ENCODE measurements at places on chromosomes 1 and 21. TPM values are rescaled to one million over a fixed set of nuclear protein-coding genes. Genes with fewer than 3 reads are reported as not detected.
A peak's percentile ranks its signal among the peaks of the same experiment; 100 is the strongest.

The MYBPHL gene
- not detected for polyA plus RNA-seq

The ERICH3 gene
- not detected for polyA plus RNA-seq

DNA sequence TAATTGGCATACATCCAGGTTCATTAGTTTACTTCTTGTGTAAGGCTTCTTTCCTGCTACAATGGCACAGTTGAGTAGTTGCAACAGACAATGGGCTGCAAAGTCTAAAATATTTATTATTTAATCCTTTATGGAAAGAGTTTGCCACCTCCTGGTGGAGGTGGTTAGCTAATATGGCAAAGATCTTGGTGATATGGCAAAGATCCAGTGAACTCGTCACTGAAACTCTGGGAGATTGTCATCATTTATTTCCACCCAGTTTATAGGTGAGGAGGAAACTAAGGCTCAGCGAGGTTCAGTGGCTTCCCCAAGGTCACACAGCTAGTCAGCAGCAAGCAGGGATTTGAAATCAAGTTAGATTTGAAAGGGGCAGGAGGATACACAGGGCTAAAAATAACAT is 16.1 kb upstream of the IFFO2 start:
- peak; percentile 67 for DNase-seq

DNA sequence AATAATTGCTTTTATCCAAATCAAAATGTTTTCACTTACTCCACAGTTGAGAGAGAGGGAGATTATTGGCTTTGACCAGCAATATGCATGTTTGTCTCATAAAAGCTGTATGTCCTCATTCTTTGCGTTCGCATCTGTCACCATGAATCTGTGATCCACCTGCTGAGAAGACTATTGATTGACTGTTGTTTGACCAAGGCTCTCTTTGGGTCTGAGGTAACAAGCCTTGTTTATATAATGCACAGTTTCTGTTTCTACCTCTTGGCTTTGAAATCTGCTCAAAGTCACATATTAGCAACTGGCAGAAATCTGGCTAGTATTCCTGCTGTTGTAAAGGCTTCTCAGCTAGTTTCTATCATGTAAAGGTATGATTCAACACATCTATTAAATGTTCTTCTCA is 157.0 kb downstream of the LYPLAL1 start:
- DNase-seq, result no peak

The LCE2C gene
- polyA plus RNA-seq, result 0.12 TPM

GRCh38 chr1:1436630-1437032 is 1.1 kb downstream of the VWA1 start:
- no peak for DNase-seq

GRCh38 chr21:44640761-44641160 is 3.6 kb downstream of the KRTAP10-10 start:
- DNase-seq, result no peak

DNA sequence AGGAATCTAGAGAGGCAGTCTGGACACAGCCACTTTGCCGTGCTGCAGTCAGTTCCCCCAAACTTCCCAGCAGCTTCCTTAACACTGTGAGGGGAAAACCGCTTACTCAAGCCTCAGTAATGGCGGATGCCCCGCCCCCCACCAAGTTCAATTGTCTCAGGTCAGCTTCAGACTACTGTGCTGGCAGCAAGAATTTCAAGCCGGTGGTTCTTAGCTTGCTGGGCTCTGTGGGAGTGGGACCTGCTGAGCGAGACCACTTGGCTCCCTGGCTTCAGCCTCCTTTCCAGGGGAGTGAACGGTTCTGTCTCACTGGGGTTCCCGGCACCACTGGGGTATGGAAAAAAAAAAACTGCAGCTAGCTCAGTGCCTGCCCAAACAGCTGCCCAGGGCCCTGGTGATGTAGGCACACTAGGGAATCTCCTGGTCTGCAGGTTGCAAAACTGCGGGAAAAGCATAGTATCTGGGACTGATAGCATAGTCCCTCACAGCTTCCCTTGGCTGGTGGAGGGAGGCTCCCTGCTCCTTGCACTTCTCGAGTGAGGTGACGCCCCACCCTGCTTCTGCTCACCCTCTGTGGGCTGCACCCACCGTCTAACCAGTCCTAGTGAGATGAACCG is 23.7 kb upstream of the HFM1 start:
- DNase-seq, result no peak

The KCNQ4 gene
- 0.02 TPM for polyA plus RNA-seq

- no peak for DNase-seq
Observed at GRCh38 chr1:162913345-162913744, 52.4 kb upstream of the CCDC190 start.

DNA sequence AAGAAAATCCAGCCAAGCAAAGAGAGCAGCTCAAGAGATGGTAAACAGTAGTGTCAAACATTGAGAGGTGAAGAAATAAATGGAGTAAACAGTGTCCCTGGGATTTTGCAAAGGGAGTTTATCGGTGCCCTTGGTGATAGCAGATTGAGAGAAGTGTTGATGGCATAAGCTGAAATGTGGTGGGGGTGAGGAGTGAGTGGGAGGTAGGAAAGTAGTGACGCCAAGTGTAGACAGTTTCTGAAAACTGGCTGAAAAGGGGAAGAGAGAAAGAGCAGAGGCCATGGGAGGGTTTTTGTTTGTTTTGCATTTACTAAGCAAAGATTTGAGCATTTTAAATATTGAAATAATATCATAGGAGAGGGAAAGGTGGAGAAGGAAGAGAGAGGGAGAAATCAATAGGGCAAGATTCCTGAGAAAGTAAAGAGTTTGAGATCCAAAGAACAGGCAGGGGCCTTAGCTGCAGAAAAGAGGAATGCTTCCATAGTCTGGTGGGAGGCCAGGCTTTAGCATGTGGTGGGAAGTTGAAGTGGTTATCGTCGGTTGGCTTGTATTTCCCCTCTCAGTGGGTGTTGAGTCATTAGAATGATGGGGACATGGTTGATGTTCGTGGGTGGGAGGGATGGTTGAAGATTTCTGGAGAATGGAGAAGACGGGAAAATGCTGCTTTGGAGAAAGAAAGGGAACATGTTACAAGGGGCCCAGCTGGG is 26.8 kb upstream of the RASAL2 start:
- DNase-seq, result peak; percentile 51

- peak; percentile 9 for DNase-seq
Observed at GRCh38 chr1:244628789-244629188, 24.1 kb upstream of the DESI2 start.

- peak; percentile 75 for DNase-seq
Observed at GRCh38 chr1:17502326-17502778, 37.1 kb upstream of the ARHGEF10L start.

DNA sequence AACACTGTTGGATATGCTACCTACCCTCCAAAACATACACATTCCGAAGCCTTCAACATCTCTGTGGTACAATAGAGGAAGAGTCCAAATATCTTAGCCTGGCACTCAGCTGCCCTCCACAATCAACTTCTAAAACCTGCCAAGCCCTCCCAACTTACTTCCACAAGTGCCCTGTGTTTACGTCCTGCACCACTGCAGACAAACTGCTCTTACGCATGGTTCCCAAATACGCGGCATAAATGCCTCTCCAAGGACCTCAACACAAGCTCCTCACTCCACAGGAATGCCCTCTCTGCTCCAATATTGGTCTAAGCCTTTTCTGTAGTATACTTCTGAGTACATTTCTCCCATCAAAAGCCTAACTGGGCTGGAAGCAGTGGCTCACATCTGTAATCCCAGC is 6.8 kb downstream of the AK2 start:
- no peak for DNase-seq

GRCh38 chr1:26887125-26887524 is 3.0 kb downstream of the GPN2 start:
- DNase-seq, result peak; percentile 43

GRCh38 chr1:98102345-98103030 is 181.7 kb upstream of the DPYD start:
- DNase-seq, result peak; percentile 55

DNA sequence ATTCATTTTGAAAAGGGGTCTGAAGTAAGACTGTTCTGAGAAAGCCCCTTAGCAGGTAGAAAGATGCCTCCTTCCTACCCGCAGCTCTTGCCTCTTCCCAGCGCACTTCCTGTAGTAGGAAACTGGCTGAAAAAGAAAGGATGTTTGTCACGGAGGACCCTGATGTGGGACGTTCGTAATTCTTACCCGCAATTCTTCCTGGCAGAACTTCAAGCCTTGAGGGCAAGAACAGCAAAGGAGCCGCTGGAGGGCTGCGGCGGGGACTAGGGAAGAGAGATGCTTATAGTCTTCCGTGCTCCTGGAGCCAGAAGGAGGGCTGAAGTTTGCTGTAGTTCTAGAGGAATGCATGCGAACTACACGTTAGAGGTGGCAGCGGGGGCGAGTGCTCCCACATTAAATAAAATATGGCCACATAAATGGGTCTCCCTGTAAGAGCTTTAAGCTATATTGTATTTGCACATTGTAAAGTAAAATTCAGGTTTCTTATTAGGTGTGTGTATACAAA is 6.3 kb downstream of the C1orf53 start:
- DNase-seq, result no peak

DNA sequence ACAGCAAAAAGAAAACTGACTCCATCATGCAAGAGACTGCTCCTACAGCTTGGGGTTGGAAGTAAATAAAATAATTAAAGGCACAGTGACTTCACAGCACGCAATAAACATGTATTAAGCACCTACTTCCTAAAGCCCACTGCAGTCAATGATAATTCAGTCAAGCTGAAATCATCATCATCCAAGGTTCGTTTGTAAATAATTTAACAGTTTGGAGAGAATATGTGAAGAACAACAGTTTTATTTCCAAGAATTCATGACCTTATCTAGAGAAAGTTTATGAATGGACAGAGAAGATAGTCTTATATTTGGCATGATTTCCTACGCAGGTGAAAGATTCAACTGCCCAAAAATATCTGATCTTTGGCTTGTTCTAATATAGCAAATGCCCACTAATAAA is 86.8 kb downstream of the SMYD3 start:
- no peak for DNase-seq

The LAMB3 gene
- 5.5 TPM for polyA plus RNA-seq

GRCh38 chr1:93613898-93614297 is 67.7 kb downstream of the BCAR3 start:
- DNase-seq, result peak; percentile 79

The PRDM16 gene
- 0.15 TPM for polyA plus RNA-seq

- peak; percentile 86 for DNase-seq
Observed at GRCh38 chr1:98051065-98051675, 130.3 kb upstream of the DPYD start.

DNA sequence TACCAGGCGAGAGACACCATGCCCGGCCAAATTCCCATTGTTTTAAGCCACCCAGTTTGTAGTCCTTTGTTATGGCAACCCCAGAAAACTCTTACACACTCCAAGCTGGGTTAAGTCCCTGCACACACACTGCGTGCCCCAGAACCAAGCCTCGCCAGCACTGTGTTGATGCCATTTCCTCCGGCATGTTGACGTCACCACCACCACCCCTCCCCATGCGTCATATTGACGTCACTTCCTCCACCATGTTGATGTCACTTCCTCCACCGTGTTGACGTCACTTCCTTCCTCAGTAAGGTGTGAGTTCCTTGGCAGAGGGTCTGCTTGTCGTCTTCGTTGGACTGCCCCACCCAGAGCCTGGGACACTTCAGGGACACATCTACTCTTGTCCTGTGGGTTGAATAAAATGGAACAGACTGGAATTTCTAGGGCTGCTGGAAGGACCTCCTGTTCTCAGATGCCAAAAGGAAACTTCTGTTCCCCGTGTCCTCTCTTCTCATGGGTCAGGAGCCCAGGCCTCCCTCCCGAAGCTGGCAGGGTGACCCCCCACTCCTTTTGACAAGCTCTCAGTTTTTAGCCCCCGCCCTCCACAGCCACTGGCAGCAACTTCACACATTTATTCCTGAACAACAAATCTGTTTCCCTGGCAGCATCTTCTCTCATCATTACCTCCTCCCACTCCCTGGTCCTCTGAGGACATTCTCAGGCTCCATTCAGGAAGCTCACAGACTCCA is 643.3 kb downstream of the NPHP4 start:
- no peak for DNase-seq

DNA sequence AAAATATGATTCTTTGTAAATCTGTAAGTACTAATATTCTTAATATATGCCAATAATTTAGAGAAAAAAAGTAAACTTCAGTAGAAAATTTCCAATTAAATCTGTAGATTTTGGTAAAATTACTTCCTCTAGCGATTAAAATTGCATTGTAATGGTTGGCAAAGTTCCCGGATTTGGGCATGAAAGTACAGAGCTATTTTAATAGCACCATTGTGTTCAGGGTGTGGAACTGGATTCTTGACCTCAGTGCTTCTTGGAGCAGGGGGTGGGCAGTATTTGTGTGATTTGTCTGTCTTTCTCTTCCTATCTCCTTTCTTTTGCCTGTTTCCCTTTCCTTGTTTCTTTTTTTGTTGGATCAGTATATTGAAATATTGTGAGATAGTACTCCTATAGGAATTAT is 72.1 kb downstream of the DNM3 start:
- DNase-seq, result peak; percentile 27

The SMPDL3B gene
- polyA plus RNA-seq, result not detected

The TRNP1 gene
- 66.9 TPM for polyA plus RNA-seq

- DNase-seq, result peak; percentile 63
Observed at GRCh38 chr1:31394584-31395193, 18.3 kb upstream of the SERINC2 start.

DNA sequence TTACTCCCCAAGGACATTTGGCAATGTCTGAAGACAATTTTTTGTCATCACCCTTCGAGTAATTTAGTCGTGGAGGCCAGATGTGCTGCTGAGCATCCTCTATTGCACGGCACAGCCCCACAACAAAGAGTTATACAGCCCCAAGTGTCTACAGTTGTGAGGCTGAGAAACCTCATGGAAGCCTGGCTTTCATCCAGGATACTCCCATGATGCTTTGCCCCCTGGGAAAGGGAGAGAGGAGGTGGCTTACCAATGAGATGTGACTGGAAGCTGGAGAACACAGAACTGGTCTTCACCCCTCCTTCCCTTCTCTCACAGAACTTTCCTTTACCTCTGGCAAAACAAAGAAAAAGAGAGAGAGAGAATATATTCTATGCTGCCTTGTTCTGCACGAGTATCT is 150.9 kb upstream of the VAMP3 start:
- DNase-seq, result no peak

The SPATA45 gene
- not detected for polyA plus RNA-seq

- DNase-seq, result no peak
Observed at GRCh38 chr1:157829711-157830110, 9.8 kb upstream of the FCRL1 start.

The SMIM12 gene
- polyA plus RNA-seq, result 66.0 TPM

- DNase-seq, result no peak
Observed at GRCh38 chr1:248890549-248891498, 15.2 kb upstream of the PGBD2 start.

- no peak for DNase-seq
Observed at GRCh38 chr1:205267306-205267902, 39.7 kb downstream of the TMCC2 start.

- peak; percentile 88 for DNase-seq
Observed at GRCh38 chr1:55694310-55694801, 479.2 kb upstream of the USP24 start.

The C1orf53 gene
- polyA plus RNA-seq, result 4.6 TPM

DNA sequence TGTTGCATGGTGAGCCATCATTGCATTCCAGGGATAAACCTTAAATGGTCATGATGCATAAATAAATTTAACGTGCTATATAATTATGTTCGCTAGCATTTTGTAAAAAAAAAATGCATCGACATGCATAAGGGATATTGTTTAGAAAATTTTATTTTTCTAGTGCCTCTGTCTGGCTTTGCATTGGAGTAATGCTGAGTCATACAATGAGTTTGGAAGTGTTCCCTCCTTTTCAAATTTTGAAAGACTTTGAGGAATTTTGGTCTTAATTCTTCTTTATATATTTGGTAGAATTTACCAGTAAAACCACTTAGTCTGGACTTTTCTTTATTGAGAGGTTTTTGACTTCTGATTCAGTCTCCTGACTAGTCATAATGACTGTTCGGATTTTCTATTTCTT is 4.9 kb downstream of the MNDA start:
- DNase-seq, result no peak

The ZYG11A gene
- polyA plus RNA-seq, result 0.73 TPM

The FAM151A gene
- not detected for polyA plus RNA-seq

The TMEM240 gene
- polyA plus RNA-seq, result 1.3 TPM

GRCh38 chr1:183609313-183609712 is 19.1 kb upstream of the NCF2 start:
- DNase-seq, result peak; percentile 65
